ENCODE measurements at places on chromosomes 1 and 21.

- no peak for DNase-seq
Measured at GRCh38 chr1:206590025-206590758, 22.1 kb downstream of the EIF2D start.

GRCh38 chr1:110339407-110340206 lies 430 bp downstream of the RBM15 start:
- peak; percentile 55 for DNase-seq

DNA sequence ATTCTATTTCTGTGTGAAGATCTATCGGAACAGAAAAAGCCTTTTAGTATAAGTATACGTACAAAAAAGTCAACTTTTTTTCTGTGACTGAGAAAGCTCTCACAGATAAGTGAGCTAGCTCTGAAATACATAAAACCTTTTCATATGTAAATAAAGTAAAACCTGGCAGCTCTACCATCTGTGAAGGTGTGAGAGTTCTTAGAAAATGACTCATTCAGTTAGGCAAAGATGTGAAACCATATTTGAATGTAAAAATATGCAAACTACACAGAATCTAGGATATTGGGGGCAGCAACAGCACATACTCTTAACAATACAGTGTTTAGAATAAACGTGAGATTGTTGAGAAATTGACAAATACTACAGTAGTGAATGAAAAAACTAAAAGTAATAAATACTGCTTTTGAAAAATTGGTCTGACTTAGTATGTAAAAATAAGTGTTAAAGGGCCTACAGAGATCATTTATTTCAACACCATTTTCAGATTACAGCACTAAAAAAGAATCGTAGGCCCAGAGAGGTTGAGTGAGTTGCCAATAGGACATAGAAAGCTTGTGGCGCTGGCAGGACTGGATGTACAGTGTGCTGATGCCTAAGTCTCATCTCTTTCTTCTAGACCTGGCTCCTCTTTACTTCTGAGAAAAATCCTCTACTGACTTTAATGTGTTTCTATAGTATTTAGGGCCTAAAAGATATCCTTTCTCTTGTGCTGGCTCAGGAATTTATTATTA lies 19.8 kb downstream of the ATP6V1G3 start:
- no peak for DNase-seq

DNA sequence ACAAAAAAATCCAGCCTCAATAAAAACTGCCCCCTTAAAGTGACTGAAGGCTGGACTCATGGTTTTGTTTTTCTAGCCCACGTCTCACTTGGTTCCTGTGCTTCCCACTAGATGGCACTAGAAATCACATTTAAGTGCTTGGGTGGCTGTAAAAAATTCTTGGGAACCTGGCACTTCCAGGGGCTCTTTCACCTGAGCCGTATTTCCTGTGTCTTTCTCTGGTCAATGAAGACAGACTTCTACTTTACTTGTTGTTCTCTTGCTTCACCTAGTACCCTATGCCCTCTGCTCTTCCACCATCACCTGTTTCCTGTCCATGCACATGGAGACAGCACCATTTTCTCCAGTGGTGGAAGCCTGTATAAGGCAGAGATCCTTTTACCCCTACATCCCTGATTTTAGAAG lies 20.0 kb downstream of the METTL13 start:
- no peak for DNase-seq

DNA sequence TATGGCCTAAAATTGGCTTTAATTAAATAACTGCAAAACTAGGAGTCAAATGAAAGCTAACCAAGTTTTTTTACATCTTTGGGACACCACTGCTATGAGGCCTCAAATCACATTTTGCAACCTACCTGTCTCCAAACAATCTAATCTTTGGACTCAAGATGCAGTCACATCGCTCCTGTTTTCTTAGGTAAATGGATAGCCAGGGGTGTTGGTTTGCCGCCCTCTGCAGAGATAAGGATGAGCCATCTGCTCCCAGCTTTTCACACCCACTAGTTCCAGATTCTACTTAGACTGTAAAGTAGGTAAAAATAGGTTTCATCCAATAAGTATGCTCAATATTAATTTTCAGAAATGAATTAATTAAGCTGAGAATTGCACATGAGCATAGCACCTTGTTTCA lies 456.5 kb downstream of the KIF26B start:
- no peak for DNase-seq

- no peak for DNase-seq
Measured at GRCh38 chr1:93338387-93339146, 7.1 kb upstream of the DR1 start.

DNA sequence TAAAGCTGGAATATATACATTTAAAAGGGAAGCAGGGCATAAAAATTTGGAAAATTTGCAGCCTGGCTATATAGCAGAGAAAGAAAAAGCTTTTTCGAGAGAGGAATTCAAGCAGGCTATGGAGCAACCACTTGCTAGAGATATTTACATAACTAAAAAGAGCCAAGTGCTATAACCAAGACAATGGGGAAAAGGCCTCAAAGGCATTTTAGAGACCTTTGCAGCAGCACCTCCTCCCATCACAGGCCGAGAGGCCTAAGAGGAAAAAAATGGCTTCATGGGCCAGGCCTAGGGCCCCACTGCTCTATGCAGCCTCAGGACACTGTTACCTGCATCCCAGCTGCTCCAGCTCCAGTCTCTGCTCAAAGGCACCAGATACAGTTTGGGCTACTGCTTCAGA lies 37.0 kb downstream of the CAPN9 start:
- DNase-seq: no peak

GRCh38 chr1:206014601-206015000 lies 9.1 kb downstream of the CTSE start:
- DNase-seq: no peak

- DNase-seq: no peak
Measured at GRCh38 chr1:84774669-84775534, 84.6 kb upstream of the SSX2IP start.

DNA sequence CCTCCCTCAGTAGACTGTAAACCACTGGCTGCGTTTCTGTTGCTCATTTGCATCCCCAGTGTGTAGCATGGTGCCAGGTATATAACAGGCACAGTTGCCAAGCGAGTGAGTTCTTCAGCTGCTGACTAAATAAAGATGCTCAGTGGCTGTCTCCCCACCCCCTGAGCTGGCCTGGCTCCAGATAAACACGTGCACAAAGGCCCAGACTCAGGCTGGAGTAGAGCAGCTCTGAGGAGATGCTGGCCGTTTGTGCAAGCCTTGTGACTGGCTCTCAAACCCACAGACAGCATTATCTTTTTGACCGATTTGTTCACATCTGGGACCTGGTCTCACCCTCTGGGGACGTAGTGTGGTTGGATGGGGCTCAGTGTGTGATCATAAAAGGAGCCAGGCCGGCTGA lies 7.1 kb downstream of the CHRNB2 start:
- no peak for DNase-seq

DNA sequence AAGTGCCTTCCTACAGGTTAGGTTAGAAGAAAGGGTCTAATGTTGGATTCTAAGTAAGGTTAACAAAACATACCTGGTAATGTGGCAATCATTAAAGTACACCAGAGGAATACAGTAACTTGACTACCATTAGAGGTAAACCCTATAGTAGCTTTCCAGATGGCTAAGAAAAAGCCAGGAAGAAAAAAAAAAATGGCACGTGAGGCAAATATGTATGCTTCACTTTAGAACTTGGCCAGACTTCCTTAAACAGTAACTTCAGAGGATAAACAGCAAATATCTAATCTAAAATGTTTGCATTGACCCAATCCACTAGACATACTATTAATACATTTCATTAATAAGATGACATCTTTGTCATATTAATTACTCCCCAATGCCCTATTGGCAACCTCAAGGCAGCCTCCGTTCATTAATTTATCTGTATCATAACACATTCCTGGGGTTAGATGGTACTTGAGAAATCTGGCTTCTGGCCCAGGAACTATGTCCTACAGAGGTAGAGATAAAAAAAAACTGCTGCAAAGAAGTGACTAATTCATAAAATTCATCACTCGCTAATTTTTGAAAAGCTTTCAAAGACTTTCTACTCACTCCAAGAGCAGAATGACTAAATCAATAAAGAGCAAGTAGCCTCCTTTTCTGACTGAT lies 5.8 kb downstream of the DCAF8 start:
- no peak for DNase-seq

- DNase-seq: no peak
Measured at GRCh38 chr1:177255411-177255810, 84.7 kb downstream of the BRINP2 start.

DNA sequence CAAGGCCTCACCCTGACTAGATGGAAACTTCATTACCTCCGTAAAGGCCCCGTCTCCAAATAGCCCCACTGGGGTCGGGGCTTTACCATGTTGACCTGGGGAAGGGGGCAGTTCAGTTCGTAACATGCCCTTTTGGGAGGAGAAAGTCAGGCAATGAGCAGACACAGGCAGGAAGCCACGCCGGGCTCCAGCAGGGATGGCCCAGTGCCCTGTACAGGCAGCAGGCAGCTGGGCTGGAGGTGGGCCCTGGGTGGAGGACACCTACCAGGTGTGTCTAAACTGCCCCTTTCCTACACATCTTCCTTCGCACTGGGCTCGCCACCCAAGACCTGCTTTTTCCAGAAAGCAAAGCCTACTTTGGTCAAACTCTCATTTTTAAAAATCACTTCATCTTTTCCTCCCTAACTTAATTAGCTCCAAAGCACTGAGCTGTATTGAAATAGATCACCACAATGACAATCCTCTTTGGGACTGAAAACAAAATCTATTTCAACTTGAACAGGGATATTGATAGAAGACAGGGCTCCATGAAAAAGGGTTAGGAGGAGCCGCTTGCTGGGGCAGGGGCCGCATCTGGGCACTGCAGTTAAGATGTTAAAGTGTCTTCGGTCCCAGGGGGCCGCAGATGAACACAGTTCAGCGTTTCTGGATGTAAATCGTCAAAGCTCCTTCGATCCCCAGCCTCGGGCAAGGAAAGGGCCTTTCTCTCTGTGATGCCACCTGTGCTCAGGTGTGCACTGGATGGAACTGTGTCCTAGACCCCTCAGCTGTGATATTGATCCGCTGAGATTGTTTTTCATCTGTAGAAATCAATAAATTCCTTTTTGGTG lies 104.6 kb downstream of the PDE9A start:
- no peak for DNase-seq

DNA sequence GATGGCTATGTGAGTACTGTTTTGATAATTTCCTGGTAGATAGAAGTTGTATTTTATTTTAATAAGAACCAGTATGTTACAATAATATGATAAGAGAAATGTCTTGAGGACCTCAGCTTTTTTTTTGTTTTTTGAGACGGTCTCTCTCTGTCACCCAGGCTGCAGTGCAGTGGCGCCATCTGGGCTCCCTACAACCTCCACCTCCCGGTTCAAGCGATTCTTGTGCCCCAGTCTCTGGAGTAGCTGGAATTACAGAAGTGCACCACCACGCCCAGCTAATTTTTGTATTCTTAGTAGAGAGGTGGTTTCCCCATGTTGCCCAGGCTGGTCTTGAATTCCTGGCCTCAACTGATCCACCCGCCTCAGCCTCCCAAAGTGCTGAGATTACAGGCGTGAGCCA lies 968.1 kb upstream of the ADGRL4 start:
- DNase-seq: no peak

DNA sequence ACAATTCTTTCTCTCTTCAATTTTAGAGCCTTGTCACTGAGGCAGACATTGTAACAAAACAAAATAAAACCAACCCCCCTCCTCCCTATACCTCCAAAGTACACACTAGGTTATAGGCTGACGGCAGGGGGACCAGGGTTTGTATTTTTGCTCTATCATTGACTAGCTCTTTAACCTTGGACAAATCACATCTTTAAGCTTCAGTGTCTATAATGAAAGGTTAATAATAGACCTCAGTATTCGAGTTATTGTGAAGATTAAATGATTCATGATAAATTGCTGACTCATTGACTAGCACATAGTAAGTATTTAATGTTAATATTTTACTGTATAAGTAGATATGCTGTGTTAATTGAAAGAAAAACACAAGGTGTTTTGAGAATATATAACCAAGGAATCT lies 1267.6 kb upstream of the ADGRL2 start:
- no peak for DNase-seq

GRCh38 chr1:3114846-3115245 lies 45.8 kb downstream of the PRDM16 start:
- no peak for DNase-seq

DNA sequence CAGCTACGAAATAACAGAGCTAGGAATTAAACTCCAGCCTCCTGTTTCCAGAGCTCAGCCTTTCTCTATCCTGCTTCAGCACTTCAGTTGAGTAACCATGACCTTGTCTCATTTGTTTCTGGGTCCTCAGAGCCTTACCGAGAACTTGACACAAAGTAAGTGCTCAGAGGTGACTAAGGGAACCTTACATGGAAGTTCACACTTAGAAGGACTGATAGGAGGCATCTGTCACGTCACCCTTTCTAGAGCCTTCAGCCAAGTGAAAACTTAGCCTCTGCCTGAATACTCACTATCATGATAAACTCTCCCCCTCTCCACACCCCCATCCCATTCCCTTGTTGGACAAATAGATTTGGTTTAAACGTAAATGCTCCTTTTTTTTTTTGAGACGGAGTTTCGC lies 9.8 kb upstream of the LUZP1 start:
- DNase-seq: no peak

GRCh38 chr21:37829447-37829846 lies 86.8 kb downstream of the KCNJ6 start:
- DNase-seq: no peak

GRCh38 chr1:237809099-237809498 lies 81.6 kb downstream of the ZP4 start:
- DNase-seq: no peak

DNA sequence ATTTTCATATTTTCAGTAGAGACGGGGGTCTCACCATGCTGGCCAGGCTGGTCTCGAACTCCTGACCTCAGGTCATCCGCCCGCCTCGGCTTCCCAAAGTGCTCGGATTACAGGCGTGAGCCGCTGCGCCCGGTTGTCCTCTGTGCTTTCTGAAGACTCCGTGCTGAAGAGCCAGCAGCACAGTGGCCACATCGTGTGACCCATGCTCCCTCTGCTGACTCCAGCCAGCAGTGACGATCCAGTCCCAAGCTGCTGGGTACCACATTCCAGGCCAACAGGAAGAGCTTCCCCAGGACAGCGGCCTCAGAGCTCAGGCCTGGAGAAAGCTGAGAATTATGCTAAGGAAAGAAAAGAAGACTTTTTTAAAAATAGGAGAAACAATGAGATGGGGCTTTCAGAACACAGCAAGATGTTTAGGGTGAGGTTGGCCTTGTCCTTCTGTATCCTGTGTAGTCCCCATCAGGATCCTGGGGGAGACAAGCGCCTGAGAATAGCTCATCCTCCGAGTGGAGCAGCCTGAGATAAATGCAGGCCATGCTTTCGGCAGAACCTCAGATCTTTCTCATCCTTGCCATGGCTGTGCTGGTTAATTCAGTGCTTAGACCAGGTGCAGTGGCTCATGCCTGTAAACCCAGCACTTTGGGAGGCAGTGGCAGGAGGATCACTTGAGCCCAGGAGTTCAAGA lies 207.1 kb downstream of the SLC35F3 start:
- DNase-seq: no peak

- DNase-seq: no peak
Measured at GRCh38 chr1:180899262-180899661, 13.4 kb upstream of the KIAA1614 start.

GRCh38 chr1:147785794-147786506 lies 25.5 kb upstream of the GJA5 start:
- no peak for DNase-seq

GRCh38 chr1:188706742-188707141 lies 1770.9 kb downstream of the BRINP3 start:
- no peak for DNase-seq
